Activated CD4-positive, alpha-beta T cell treated with anti-CD3 and anti-CD28 coated beads for 24 hours (primary cell): ENCODE measurements at places on chromosomes 16 and 17.

- DNase-seq, result no peak
Observed at GRCh38 chr17:42891539-42892152, 9.0 kb upstream of the G6PC1 start.

DNA sequence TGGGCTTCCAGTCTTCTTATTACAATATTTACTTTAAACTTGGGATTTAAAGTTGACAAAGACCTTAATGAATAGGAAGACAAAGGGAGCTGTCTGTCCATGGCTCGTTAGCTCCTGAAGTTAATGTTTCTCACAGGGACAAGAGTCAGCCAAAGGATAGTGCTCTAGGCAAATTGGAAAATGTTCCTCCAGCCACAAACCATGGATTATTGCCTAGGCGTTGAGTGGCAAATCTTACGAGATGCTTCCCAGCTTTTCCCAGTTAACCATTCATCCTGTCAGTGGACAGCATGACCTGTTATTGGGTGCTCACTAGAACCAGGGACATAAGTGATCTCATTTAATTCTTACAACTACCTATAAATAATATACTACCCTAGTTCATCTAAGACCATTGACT, 3.6 kb downstream of the TEX2 start:
- DNase-seq, result no peak

- DNase-seq, result no peak
Observed at GRCh38 chr16:58264007-58264406, 30.8 kb downstream of the PRSS54 start.

- DNase-seq, result no peak
Observed at GRCh38 chr17:48472411-48473281, 42.6 kb upstream of the SKAP1 start.

- no peak for DNase-seq
Observed at GRCh38 chr17:17563530-17563929, 28.0 kb downstream of the PEMT start.

GRCh38 chr17:2837147-2837561, 40.9 kb downstream of the RAP1GAP2 start:
- peak; percentile 37 for DNase-seq

DNA sequence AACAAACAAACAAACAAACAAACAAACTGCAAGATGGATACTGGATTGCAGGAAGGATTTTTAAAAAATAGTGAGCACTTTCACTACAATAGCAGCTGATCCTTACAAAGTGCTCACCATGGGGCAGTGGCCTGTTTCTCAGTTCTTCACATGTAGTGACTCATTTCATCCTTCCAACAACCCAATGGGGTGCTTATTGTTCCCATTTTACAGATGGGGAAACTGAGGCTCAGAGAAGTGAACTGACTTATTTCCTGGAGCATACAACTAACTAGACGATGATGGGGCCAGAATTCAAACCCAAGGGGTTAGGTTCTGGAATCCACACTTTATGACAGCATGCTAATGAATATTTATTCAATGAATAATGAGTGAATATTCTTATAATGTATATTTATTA, 61.2 kb downstream of the MYH11 start:
- DNase-seq, result no peak

DNA sequence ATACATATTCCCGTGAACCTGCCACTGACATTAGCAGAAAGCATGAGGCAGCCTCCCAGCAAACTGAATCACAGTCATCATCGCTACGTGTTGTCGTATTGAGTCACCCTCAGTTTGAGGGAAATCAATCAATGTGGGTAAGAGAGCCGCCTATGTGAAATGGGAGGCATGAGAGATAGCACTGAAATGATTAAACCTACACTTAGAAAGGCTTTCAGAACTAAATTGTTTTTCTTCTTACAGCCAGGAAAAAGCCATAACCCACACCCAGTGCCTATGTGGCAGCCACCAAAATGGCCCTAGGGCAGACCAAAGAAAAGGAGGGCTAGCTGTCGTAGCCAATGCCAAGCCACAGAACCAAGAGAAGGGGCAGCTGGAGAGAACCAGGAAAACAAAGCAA, 90.5 kb downstream of the ADAMTS18 start:
- DNase-seq, result no peak

DNA sequence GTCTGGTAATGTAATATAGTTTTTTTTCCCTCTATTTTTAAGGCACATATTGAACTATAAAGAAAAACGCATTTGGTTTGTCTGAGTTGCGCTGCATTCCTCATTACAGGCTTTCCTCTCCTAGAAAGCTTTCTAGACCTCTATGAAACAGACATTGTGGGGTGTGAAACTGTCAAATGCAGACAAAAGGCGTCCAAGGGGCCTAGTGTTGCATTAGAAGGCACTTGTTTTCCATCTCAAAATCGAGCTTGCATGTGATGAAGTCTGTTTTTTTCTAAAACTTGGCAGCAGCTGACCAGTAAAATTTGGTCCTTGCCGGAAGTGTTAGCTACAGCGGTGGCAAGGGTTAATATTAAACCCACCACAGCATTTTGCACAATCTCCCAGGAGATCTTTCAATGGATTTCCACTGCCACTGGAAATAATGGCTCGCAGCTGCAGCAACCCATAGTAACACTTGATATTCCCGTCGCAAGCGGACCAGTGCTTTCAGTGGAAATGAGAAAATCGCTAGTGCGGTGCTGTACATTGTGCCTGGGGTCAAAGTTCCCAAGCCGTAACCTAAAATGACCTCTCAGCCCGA, 602.6 kb downstream of the KCNJ2 start:
- DNase-seq, result no peak

- DNase-seq, result no peak
Observed at GRCh38 chr16:2829501-2830354, at the start of gene ZG16B. Gene ZG16B, plus strand, starts transcription at chr16:2830303. Its CDS starts 139 bp downstream, at chr16:2830442.

DNA sequence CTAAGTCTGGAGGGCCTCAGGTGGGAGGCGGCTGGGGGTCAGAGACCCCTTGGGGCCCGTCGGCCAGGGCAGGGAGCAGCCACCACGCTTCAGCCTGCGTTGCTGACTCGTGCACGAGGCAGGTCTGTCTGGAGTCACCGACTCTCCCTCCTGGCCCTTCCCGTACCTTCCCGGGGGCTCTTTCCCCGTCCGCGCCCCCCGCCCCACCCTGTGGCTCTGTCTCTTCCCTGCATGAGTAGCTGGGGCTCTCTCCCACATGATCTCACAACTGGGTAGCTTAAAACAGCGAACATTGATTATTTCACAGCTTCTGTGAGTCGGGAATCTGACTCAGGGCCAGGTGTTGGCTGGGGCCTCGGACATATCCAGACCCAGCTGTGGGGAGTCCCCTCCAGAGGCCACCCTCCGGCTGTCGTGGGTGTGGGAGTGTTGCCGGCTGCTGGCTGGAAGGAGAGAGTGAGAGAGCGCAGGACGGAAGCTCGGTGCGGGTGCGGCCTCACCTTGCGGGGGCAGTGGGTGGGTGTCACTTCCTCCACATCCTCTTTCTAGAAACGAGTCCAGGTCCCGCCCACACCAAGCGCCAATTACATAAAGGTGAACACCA, 17.3 kb downstream of the BAHCC1 start:
- DNase-seq, result peak; percentile 21

GRCh38 chr16:24051125-24051524, 205.0 kb upstream of the CACNG3 start:
- no peak for DNase-seq

DNA sequence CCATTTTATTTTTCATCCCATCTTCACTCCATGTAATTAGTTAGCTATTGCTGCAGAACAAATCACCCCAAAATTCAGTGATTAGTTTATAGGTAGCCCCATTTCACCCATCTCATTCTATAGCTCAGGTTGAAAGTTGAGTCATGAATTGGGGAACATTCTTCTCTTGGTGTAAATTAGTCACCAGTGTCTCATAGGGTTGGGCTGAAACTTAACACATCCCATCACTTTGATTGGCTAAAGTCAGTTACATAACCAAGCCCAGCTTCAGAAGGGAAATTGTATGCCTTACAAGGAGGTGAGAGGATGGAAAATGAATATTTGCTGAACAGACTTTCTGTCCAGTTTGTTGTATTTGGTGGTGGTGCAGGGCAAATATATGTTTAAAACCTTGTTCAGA, 477.5 kb downstream of the WWOX start:
- DNase-seq, result no peak

DNA sequence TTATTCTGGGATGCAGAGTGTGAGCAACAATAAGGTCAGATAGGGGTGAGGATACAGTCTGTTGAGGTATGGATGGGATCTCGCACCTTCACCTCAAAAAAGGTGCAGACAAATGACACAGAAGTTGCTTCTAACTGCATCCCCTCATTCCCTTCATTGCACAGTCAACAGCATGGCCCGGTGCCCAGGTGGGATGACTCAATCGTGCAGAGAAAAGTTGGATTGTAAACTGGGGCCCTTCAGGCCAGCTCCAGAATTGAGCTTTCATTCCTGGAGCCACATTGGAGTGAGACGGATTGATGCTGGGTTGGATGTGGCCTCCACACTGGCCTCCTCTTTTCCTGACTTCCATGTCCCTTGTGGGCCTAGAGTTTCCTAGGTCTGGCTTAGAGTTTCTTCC, 977.4 kb downstream of the KCNJ18 start:
- DNase-seq, result no peak

DNA sequence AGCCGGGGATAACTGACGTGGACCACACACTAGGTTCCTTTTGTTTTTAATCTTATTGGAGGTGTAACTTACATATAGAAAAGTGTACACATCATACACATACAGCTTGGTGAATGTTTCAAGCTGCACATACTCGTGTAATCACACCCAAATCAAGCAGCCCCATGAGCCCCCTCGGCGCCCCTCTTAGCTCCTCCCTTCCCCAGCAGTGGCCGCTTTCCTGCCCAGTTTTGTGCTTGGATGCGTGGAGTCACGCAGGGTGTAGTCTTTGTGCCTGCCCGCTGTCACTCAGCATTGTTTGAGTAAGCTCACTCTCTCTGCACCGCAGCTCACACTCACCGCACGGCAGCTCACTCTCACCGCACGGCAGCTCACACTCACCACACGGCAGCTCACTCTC, 151.7 kb upstream of the CHMP6 start:
- DNase-seq, result no peak
